ENCODE measurements at places on chromosomes 7 and 10. TPM values are rescaled to one million over a fixed set of nuclear protein-coding genes. Genes with fewer than 3 reads are reported as not detected.

Gene GUSB
- 60.2 TPM for polyA plus RNA-seq

Gene AKR1C4
- not detected for polyA plus RNA-seq

Gene PON1
- 0.93 TPM for polyA plus RNA-seq

Gene TBX20
- not detected for polyA plus RNA-seq

DNA sequence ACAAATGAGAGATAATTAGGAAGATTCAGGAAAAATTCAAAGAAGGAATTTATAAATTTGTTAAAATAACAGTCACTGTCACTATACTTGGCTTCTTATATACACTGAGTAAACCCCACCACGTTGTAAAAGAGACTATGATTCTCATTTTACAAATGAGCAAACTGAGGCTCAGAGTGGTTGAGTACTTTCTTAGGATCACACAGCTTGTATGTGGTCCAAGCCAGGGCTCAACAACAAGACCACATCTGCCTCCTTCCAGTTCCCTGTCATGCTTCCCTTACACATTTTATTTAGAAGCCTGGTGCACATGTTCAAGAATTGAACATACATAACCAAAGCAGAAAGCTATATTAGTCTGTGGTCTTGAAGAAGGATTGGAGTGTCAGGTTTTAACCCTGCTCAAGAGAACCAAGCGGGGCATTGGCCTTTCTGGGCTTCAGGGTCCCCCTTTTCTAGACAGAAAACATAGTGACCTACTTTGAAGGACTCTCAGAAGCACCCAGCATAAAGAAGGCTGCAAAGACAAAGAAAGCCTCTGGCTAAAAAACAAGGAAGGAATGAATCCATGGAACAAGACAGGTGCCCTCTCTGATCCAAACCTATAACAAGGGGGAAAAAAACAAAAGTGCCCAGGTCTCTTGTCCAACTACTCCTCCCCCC is 846 bp downstream of the MRLN start:
- no peak for DNase-seq

DNA sequence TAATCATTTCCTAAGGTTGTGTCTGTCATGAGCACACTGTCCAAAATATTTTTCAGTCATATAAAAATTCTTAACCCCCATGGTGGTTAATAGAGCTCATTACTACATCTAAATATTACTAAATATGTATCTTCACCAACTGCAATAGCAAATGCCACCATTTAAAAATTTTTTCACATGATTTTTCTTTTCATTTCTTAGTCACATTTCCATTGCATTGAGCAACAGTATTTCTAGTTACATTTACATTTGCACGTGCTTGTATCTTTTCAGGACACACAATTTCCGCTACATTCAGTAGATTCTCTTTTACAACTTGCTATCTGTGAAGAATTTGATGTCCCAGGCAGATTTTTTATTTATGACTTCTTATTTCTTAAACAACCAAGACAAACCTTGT is 5.2 kb upstream of the TAS2R40 start:
- DNase-seq = no peak

GRCh38 chr7:132972745-132973144 is 109.1 kb downstream of the CHCHD3 start:
- DNase-seq = no peak

DNA sequence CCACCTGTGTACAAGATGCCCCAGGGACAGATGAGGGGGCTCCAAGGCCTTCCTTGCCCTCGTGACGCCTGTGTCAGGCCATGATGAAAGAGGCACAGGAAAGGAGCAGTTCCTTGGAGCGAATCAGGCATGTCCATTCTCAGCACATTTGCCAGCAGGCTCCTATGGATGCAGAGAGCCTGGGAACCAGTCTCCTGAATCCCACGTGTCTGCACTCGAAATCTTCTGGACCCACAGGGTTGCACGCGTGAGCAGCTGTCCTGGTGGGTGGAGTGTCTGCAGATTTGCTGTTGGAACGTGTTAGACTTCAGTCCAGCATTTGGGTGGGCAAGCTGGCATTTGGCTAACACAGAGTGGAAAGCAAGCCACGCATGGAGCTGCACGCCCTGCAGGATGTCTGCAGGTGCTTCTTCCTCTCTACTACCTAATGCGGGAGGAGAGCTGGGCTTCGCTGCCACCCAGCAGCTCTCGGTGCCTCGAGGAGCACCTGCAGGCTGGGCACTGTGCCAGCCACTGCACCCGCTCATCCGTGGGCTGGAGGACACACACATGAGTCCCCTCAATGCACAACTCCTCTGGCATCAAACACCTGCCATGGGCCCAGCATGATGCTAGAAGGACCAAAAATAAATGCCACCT is 140.7 kb downstream of the PAXIP1 start:
- no peak for DNase-seq

DNA sequence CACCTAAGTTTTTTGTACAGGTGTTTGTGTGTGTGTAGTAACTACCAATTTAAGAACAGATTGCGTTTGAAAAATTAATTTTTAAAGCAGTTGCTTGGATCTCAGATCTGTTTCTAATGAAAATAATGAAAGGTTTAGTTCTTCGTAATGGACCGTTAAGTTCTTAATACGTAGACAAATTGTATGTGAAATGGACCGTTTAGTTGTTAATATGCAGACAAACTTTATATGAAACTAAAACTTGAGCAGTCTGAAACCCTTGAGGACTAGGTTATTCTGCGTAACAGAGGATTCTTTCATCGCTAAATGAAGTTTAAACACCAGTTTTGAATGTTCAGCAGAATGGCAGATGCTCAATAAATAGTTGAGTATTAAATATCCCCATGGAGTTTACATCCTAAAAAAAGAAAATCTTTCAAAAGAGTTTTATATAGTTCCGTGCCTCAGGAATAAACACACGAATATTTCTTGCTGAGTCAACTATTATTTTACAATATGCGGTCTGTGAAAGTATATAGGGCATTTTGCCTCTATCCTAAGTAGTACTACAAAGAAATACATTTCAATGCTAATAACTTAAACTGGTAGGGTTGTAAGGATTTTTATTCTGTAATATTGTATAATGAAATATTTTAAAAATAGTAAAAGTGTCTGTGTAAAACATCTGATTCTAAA is 1.2 kb downstream of the DBF4 start:
- DNase-seq = no peak

GRCh38 chr7:44116789-44117666 is 6.3 kb downstream of the POLD2 start:
- no peak for DNase-seq
